ENCODE measurements at places on chromosomes 3 and 15.
A peak's percentile ranks its signal among the peaks of the same experiment; 100 is the strongest.

DNA sequence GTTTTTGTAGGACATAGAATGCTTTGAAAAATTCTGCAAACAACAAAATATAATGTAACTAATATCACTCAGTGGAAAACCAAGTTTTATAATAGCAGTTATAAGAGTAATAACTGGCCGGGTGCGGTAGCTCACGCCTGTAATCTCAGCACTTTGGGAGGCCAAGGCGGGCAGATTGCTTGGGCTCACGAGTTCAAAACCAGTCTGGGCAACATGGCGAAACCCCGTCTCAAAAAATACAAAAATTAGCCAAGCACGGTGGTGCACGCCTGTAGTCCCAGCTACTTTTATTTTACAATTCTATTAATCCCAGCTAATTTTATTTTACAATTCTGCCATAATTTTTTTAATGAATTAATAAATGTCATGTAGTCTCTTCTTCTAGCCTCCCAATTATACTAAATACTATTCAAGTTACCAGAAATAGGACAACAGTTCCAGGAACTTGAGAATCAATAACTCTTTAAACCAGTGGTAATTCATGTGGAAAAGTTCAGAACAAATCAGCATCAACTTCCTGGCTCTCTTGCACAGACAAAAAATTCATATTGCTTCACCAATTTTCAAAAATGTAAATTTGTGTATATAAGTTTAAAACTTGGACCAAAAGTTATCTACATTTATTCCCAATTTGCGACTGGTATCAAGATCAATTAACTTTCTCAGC lies 2.2 kb downstream of the DENND4A start:
- no peak for DNase-seq

DNA sequence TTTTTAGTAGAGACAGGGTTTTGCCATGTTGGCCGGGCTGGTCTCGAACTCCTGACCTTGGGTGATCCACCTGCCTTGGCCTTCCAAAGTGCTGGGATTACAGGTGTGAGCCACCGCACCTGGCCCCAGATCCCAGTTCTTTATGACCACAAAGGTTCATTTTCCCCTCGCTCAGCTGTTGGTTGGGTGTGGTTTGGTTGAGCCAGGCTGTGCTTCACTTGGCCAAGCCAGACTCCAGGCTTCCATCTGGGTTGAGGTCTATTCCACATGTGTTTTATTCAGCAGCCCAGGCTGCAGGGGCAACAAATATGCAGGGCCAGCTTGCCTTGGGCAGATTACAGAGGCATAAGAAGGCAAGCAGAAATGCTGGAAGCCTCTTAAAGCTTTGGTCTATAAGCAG lies 13.7 kb downstream of the CGNL1 start:
- no peak for DNase-seq

DNA sequence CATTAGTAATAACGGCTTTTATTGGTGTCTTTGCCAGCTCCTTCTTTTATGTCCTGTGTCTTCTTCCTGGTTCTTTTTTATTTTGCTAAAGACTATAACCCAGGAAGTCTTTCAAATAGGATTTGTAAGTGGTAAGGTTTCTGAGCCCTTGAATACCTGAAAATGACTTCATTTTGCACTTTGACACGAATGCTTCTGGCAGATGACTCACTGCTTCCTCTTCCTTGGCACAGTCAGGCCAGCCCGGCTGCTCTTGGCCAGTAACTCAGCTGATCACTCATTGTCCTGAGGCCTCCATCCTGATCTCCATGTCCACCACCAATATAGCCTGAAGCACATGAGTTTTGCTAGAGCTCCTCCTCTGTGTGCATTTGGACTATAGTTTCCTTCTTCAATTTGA lies 48.7 kb upstream of the NR2E3 start:
- no peak for DNase-seq

DNA sequence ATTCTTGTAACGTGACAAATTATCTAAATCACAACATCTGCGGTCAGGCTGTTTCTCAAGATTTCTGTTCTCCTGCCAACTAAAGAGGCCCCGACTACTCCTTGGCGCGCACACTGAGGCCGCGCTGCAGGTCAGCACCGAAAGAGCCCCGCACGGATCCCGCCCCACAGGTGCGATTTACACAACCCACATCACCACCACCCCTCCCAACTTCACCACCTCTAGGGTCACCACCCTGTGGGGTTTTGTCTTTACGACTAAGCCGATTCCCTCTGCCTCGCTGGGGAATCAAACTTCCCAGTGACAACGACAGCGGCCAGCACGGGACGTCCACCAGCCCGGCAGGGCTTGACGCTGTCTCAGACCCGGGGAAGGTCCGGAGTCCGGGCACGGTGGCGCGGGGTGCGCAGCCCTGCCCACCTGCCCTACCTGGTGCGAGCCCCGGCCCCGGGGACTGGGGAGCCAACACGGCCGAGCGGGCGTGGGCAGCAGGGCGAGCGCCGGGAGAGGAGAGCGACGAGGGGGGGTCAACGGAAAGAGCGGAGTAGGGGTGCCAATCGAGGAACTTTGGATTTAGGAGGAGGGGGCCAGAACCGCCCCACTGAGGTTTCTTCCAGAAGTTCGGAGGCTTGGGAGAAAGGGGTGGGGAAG lies 764 bp downstream of the UACA start:
- no peak for DNase-seq

DNA sequence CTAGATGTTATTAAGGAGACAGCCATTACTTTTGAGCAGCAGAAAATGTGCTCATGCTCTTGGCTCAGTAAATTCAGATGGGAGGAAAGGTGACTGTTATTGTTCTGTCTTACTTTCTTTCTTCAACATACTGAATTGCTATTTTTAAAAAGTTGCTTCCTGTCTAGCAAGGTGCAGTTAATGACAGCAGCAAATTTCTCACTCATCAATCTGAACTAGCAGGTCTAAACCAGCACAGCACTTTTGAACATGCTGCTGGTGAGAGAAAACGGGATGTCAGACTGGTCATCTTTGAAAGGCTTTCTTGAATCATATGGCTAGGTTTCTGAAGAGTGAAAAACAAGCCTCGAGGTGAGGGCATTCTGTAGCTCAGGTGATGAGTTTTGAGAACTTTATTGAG lies 384.7 kb downstream of the MFSD1 start:
- DNase-seq: no peak

- no peak for DNase-seq
Measured at GRCh38 chr3:100277255-100277800, 16.5 kb downstream of the TBC1D23 start.

DNA sequence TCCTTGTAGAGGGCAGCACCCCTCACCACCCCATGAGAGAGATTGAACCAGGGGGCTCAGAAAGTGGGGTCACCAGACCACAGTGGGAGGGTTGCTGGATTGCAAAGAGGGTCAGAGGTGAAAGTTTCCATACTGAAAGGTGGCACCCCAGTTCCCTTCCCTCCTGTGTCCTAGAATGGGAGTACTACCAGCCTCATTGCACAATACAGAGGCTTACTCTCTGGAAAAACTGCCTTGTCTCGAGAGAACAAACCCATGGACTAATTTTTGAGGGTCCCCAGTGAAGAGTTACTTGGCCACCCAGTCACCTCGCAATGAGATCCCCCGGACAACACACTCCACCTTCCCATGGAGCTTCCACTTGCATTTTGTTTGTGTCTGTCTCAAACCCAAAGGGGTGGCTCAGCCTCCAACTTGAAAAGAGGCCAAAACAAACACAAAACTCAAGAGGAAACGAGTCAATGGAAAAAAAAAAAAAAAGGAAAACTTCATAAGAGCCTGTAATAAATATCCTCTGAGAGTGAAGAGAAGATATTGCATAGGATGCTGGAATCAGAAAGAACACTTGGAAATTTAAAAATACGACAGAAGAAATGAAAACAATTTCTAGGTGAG lies 18.6 kb downstream of the MESP2 start:
- no peak for DNase-seq

DNA sequence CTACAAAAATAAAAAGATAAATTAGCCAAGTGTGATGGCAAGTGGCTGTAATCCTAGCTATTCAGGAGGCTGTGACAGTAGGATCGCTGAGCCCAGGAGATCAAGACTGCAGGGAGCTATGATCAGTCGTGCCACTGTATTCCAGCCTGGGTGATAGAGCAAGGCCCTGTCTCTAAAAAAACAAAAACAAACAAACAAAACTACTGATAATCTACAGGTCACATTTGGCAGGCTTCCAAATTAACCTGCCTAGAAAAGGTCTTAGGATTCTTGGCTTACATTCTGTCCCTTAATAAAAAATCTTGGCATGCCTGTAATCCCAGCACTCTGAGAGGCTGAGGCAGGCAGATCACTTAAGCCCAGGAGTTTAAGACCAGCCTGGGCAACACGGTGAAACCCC lies 33.4 kb upstream of the SETD2 start:
- no peak for DNase-seq

DNA sequence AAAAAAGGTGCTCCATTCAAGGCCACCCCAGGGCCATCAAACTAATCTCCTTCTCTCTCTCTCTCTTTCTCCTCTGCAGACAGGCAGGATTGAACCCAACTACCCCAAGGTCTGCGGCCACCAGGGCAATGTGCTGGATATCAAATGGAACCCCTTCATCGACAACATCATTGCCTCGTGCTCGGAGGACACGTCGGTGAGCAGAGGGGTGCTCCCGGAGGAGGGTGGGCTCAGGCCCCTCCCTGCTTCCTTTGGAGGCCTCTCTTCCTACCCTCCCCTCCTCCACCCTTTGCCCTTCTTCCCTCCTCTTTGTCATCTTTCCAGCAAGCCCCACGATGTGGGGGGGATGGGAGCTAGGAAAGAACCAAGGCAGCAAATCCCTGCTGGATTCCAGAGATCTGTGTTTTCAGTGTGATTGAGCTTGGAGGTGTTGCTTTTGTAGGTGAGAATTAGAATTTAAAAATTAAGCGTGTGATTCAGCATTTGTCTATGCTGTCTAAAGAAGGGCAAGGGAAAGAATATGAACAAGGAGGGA lies 116.3 kb downstream of the CORO2B start:
- no peak for DNase-seq

GRCh38 chr3:123652342-123652984 lies 67.6 kb upstream of the HACD2 start:
- peak; percentile 87 for DNase-seq

- DNase-seq: no peak
Measured at GRCh38 chr3:124557-125179, 71.9 kb upstream of the CHL1 start.

GRCh38 chr15:48032911-48033310 lies 87.9 kb upstream of the SLC24A5 start:
- DNase-seq: no peak

DNA sequence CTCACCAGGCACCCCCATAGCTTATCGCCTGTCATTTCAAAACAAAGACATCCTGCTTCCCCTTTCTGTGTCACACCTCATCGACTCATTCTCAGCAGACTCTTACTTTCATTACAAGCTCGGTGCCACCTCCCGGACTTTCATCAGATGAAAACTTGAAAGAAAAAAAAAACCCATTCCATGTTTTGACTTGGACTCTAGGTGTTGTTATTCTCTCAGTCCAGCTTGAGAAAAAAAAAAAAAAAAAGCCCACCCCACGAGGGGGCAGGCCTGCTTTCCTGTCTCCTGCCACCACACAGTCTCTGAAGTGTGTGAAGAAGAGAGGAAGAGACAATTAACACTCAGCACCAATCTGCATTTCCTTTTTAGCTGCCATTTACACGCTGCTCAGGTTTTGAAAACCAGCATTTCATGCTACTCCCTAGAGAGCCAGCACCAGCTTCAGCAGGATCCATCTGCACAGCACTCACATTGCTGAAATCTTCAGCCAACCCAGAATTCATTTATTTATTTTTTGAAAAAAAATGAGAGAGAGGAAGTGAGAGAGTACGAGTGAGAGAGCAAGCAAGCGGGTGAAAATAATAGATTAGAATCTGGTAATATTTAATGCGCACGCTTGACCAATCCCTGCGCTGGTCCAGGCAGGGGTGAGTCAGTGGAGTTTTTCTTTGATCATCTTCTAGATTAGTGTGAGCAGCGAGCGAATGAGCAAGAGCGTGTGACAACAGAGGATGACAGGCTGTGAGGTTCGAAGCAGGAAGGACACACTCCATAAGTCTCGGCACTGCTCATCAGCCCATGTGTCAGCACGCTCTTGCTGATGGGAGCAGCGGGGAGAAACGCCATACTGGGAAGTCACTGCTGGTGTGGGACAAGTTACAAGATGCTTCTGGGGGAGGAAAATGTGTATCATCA lies 23.5 kb downstream of the ZNF80 start:
- DNase-seq: peak; percentile 96

GRCh38 chr15:60416484-60416883 lies 18.7 kb upstream of the ANXA2 start:
- DNase-seq: no peak

- no peak for DNase-seq
Measured at GRCh38 chr3:160135851-160136250, 89.4 kb upstream of the C3orf80 start.

DNA sequence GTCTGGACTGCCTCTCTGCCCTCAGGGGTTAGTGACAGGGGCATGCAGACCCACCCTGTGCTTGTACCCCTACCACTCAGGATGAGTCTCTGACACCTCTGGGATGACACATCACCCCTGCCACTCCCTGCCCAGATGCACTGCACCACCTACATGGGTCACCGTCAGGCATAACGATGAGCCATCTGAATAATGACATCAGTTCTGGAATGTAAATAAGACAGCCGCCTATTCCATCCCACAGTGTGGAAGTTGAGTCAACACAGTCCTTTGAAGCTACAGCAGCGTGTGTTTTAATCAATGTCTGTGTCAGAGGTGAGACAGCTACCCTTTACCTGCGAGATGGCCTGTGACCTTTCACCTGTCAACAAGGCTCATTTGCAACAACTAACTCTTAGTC lies 268.7 kb upstream of the ARRDC4 start:
- no peak for DNase-seq

DNA sequence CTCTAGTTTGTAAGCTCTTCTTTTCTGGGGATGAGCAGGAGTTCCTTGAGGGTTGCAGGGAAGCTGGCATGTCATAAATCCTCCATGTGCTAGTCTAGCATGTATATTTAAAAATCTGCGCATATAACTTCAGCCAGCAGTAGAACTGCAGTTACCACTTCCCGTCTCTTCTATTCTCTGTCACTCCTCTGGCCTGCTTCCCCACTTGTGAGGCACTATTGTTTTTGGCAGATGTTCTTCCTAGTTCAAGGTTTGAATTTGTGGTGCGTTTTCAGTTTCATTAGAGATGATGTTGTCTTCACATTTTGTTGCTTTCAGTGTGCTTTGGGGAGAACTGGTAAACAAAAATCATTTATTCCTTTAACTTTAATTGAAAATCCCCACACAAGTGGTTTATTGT lies 169.1 kb upstream of the ZPLD1 start:
- DNase-seq: no peak

DNA sequence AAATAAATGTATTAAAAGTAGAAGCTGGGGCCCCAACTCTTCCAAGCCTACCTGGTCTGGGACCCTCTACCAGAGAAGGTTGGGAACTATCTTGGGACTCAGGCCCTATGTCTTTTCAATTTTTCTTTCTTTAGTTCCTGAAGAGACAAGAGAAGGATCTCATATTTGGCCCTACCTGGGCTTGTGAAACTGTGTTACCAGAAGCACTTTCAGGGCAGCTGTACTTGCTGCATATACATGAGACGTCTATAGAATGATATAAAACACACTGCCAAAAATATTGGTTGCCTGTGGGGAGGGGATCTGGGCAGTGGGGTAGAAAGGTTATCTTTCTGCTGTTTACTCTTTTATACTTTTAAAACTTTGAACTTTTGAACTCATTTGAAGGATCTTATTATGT lies 604 bp upstream of the EPB42 start:
- DNase-seq: no peak

GRCh38 chr3:196340466-196340865 lies 2.3 kb upstream of the TM4SF19 start:
- DNase-seq: no peak
